ELR (cell line): ENCODE measurements at places on chromosomes 3 and 15.
A peak's percentile ranks its signal among the peaks of the same experiment; 100 is the strongest.

- DNase-seq, result peak; percentile 92
Observed at GRCh38 chr15:75204340-75205063, 2.8 kb downstream of the C15orf39 start.

- DNase-seq, result no peak
Observed at GRCh38 chr15:72220687-72221086, 10.3 kb downstream of the PKM start.

DNA sequence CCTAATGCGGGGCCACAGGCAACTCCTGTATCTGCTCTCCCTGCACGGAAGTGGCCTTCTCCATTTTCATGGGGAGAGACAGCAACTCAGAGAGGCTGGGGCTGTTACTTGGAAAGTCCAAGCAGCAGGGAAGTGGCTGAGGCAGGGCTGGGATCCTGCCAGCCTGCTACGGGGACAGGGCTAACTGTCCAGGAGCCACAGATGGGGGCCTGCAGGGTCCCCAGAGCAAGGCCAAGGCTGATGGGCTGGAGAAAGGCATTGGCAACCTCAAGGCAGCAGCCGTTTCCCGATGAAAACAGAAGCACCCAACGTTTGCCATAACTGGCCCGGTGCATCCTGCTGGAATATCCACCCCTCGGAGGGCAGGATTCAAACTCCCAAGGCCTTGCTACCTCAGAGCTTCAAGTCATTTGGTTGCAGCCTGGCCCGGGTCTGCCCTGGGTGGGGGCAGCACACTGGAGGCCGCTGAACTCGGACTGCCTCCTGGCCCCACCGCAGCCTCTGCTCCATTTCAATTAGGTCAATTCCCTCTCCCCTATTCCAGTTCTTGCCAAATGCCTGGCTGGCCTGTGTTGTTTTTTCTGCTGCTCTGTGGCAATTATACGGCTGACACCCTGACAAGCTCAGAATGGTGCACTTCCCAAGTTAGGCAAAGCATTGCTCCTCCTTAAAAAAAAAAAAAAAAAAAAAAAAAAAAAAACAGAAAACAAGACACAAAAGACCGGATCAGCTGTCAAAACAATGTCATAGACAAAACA, 143.5 kb downstream of the NUP210 start:
- no peak for DNase-seq

- DNase-seq, result peak; percentile 50
Observed at GRCh38 chr15:62390791-62391640, 225.9 kb upstream of the C2CD4B start.

- peak; percentile 34 for DNase-seq
Observed at GRCh38 chr3:52022323-52023100, 26.8 kb upstream of the RPL29 start.

DNA sequence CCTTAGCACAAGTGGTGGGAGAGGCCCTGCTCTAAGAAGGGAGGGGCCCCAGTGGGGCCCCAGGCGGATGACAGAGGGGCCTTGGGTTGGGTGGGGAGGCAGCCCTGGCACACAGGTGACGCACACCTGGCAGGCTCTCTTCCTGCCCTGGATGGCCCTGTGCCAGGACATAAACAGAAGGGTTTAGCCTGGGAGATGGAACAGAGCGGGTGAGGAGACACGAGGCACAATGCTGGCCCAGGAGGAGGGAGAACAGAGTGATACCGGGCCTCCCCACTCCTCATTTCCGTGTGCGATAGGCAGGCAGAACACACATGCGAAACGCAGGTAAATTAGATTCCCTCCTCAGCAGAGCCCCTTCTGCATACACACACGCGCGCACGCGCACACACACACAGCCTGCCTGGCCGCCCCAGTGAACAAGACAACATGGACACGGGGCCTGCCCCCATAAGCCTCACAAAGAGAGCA, 39.8 kb downstream of the IDH2 start:
- DNase-seq, result no peak

GRCh38 chr3:124981472-124981871, 46.9 kb upstream of the MUC13 start:
- no peak for DNase-seq

DNA sequence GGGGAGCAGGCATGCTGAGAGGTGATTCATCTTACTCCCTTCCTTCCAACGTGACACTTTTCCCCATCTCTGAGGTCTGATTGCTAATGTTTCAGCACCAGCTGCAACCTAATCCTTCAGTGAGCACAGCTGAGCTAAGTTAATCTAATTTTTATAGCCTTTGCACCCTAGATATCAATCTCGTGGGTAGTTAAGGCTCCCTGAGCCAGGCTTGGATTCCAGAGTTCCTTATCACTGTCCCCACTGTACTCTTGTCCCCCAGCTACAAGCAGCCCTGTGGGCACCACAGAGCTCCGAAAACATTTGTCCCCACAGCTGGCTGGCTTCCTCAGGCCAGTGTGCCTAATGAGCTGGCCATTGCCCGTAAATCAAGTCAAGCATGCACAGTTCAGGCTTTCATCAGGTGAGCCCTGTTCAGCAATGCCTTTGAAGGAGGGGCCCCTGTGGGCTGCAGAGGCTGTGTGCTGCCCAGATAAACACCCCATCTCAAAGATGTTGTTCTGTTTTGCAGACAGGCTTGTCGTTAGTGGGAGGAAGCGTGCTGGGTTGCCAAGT, 376.9 kb upstream of the RASGRP1 start:
- DNase-seq, result peak; percentile 6

- peak; percentile 96 for DNase-seq
Observed at GRCh38 chr3:138594150-138594934, at the start of gene CEP70. Gene CEP70, minus strand, starts transcription at chr3:138594260. Its CDS starts 21,333 bp downstream, at chr3:138572927.

GRCh38 chr3:114417675-114418074, 123.8 kb downstream of the TIGIT start:
- no peak for DNase-seq
